ENCODE measurements at places on chromosomes 5 and 9.

DNA sequence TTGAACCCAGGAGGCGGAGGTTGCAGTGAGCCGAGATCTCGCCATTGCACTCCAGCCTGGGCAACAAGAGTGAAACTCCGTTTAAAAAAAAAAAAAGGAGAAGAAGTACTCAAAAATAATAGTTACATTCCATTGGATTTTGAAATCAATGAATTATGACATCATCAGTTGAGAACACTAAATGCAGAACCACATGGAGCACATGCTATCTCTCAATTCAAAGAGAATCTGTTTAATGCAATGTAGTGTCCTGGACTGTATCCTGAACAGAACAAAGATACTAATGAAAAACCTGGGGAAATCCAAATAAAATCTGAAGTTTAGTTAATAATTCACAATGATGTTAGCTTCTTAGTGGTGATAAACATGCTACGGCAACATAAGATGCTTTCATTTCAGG is 20.3 kb downstream of the CDC14B start:
- no peak for DNase-seq

GRCh38 chr9:18208166-18209059 is 265.5 kb upstream of the ADAMTSL1 start:
- DNase-seq: peak; percentile 17

GRCh38 chr9:82645600-82645999 is 417.3 kb downstream of the RASEF start:
- no peak for DNase-seq

DNA sequence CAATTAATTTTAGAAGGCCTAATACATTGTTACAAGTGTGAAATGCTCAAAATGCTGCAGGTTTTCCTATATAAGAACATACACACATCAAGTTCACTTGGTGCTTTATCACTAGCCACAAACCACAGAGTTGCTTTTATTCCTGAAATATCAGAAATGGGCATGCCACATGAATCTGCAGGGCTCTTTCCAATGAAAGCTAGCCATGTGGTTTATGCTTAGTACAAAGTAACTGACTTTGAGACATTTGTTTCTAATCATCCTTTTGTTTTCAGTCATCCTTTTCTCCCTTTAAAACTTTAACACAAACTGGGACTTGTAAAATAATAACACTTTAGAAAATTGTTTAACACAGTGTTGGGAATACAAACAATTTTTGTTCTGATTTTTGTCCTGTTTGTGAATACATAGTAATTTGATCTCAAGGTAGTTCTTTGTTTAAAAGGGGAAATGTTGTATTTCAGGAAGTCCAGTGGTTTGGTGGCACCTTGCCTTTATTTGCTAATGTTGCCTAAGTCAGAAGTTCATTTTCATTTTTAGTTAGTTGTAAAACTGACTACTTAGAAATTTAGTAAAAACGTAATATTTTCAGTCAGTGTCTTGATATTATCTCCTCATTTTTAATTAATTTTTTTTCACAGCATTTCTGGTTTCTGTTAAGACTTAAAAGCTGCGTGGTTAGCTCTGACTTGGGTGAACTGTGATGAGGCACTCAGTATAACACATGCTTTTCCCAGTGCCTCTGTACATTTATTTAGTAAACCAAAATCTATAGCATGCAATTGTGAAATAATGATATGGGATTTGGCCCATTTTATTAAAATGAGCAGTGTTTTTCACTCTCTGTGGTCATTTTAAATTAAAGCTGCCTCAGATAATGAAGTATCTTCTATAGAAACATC is 18.6 kb downstream of the PRDM6 start:
- DNase-seq: no peak

DNA sequence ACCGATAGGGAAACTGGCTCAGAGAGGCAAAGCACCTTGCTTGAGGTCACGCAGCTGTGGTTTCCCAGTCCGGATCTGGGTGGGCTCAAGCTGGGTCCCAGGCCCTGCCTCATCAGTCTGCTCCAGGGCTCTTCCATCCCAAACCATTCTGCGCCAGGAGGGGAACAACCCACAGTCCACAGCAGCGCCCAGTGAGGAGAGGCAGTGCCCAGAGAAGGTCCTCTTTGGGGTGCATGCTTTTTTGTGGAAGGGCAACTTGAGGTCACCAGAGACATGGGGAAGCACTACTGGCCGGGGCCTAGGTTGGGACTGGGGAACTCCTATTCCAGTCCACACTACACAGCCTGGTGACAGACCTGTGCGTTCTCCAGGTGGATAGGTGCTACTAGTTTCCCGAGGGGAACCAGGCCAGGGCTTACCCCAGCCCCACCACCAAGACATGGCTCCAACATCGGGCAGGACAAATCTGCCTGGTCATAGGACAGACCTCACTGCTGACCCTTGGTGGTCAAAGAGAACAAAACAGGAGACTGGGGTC is 62.5 kb upstream of the RNF130 start:
- DNase-seq: no peak

DNA sequence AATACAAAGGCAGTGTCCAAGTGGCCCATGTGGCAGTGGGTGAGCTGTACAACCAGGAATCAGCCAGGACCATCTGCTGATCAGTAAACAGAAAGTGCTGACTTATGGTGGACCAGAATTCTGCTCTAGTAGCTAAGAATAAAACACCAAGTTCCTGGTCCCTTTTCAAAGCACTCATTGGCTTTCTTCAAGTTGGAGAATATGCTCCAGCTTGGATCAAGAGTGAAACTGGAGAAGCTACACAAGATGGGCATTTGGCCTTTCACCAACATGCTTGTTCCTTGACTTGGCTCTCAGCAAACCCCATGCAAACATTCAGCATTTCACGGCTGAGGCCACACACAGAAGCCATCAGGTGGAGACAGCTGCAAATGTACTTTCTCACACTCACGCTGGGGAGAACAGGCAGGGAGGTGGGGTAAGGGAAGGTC is 32.1 kb downstream of the MARCHF3 start:
- no peak for DNase-seq

Measured in forelimb muscle (tissue), 1 donor.